ENCODE measurements at places on chromosomes 12 and 14.

GRCh38 chr12:116370886-116371580 lies 93.5 kb upstream of the MED13L start:
- no peak for DNase-seq

DNA sequence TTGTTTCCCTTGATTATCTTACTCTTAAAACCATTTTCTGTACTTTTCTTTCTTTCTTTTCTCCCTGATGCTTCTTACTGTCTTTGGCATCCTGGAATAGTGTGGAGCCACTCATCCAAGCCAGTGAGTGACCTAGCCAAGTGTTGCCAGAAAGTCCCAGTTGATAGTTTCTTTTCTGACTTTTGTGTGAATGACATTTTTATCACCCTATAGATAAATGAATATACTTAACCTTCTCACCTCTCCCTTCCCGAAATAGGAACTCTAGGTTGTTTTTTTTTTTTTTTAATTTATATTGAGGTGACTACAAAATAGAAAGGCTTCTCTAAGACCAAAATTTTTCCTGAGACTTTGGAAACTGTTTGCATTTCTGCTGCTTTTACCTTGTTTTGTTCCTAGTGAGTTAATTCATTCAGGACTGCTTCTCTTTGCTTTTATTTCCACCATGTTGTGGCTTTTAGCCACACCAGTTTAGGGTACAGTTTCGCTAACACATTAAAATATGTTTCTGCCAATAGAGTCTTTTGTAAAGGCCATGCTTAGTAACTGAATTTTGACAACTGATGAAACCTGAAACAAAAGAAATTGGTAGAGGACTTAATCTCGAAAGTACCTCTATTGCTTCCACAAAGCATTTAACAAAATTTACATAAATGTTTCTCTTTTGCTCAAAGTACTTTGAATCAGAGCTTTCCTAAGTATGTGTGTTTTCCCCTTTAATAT lies 194.6 kb downstream of the ERC1 start:
- no peak for DNase-seq

DNA sequence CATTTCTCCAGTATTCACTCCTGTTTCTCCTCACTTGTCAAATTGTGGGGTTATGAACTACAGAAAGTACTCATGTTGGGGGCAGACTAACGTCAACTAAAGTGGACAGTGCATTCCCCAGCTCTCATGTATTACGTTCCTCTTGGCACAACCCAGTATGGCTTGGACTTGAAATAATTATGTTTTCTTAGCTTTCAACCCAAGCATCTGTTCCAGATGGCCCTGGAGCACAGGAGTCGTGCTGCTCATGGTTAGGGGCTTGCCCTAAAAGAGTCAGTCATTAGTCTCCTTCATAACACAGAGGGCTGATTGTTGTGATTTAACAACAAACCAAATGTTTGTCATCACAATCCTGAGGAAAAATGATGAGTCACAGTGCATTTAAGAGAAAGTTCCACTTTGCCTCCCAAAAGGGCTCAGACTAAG lies 154.4 kb downstream of the RPAP3 start:
- DNase-seq, result no peak

- DNase-seq, result no peak
Measured at GRCh38 chr14:60085085-60085484, 6.6 kb upstream of the PCNX4 start.

GRCh38 chr14:103078420-103078749 lies 5.6 kb upstream of the LBHD2 start:
- peak; percentile 76 for DNase-seq

- DNase-seq, result no peak
Measured at GRCh38 chr12:126228936-126229335, 1163.7 kb downstream of the AACS start.

GRCh38 chr12:57775044-57775443 lies 2.6 kb downstream of the EEF1AKMT3 start:
- DNase-seq, result no peak

DNA sequence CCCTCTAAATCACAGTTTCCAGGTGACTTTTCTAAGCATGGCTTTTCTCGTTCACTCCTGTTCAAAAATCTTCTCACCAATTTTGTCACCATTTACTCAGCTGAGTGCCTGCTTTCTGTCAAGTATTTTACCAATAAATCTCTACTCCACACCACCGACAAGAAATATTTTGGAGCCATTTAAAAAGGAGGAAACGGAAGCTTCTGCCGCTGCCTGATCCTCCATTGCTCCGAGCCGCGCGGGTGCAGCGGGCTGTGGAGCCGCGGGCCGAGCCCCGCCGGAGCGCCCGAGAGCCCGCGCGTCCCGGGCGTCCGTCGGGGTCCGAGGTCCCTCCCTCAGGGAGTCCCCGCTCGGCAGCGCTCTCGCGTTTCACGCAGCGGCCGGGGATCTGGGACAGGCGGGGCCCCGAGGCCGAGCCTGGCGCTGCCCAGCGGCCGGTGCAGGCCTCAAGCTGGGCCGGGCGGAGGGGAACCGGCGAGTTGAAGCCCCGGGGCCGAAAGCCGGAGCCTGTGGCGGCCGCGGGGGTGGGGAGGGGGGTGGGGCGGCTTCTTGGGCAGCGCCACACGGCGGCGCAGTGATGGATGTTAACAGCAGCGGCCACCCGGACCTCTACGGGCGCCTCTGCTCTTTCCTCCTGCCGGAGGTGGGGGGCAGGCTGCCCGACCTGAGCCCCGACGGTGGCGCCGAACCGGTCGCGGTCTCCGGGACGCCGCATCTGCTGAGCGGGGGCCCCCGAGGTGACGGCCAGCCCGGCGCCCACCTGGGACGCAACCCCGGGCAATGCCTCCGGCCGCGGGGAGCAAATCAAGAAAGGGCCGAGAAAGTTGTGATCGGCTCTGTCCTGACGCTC lies 1.1 kb upstream of the HEBP1 start:
- DNase-seq, result peak; percentile 54
